Mucosa of descending colon (tissue), 3 donors: ENCODE measurements at places on chromosomes 5 and 9.

GRCh38 chr9:132802121-132802795 is 75.8 kb downstream of the AK8 start:
- DNase-seq = no peak

DNA sequence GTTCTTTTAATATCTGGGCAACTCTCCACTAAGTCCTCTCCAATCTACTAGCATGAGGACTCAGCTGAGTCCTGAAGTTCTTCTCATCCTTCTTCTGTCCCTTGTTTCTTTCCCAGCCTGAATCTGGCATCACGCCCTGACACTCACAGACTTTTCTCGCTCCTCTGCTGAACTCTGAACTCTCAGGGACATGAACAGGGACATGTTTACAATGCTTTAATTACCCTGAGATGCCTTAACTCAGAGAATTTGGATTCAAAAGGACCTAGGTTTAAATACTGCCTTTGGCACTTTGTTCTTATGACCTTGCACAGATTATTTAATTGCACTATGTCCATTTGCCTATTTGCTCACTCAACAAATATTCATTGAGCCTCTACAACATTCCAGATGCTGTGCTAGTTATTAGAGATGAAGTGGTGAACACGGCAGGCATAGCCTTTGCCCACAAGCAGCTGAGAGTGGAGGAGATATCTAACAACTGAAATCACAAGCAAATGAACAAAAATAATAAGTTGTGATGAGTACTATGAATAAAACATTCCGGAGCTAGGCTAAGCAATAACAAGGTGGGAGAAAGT is 106.0 kb downstream of the ADRB2 start:
- DNase-seq = peak; percentile 20

DNA sequence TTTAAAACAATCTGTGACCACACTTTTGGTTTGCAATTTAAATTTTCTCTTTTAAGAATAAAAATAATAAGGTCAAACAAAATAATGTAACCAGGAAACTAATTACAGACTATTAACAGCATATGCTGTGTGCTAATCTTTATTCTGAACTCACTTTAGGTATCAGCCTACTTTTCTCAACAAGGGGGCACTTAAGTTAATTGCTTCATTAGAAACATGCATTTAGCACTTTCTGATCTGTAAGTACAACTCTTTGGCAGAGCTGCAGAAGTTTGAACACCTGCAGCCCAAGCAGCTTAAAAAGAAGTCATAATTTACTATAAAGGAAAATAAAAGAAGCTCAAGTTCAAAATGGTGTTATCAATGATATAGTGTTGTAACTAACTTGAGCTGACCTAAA is 21.7 kb downstream of the XRCC4 start:
- no peak for DNase-seq

- no peak for DNase-seq
These were observed 29.7 kb downstream of the CNOT6 start for GRCh38 chr5:180523629-180524466.

- no peak for DNase-seq
These were observed 479.9 kb upstream of the ZNF462 start for GRCh38 chr9:106383072-106383471.

DNA sequence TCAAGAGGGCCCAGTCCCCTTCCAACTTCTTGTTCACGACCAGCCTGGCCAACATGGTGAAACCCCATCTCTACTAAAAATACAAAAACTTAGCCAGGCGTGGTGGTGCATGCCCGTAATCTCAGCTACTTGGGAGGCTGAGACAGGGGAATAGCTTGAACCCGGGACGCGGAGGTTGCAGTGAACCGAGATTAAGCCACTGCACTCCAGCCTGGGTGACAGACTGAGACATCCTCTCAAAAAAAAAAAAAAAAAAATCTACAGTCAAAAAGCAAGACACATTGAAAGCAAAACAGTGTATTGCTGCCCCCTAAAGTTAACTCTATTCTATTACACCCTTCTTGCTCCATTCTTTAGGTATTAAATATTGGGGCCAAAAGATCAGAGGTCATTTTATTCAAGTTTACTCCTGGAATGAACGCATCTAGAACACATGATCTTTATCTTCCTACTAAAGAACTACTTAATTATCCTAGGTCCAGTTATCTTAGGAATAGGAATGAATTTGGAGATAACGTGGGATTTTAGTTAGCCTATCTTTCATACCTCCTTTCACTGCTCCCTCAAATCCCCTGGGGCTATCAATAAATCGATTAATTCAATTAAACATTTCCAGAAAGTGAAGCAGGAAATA is 2.4 kb downstream of the ATG12 start:
- no peak for DNase-seq
